ENCODE measurements at places on chromosomes 5 and 9.

DNA sequence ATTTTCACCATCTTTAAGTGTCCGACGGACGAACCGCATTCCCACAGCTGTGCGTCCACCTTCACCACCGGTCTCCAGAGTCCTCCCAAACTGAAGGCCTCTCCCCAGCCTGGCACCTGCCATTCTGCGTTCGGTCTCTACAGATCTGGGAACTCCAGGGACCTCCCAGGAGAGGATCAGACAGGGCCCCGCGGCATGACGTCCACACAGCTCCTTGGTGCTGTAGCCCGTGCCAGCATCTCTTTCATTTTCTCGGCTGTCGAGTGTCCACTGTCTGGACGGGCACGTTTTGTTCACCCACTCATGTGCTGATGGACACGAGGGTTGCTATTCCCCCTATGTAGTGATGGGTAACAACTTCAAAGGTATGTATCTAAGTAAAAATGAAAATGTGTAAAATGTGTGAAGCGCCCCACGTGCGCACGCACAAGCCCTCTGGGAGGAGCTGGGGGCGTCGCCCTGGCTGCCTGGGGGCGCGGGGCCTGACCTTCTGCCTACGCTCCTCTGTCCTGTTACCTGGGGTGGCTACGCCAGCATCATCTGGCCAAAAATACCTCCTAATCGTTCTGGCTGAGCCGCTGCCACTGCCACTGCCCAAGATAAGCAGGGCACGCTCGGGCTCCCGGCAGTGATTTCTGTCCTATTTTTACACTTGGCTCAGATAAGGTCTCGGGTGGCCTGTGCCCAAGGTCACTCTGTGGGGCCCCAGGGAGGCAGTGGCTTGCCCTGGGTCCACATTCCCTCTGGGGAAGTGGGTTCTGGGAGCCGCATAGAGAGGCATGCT lies 10.8 kb upstream of the SLC12A7 start:
- no peak for DNase-seq

- no peak for DNase-seq
These were observed 75.1 kb downstream of the MAT2B start for GRCh38 chr5:163580516-163580915.

- no peak for DNase-seq
These were observed 38.3 kb downstream of the LRSAM1 start for GRCh38 chr9:127489471-127490115.

GRCh38 chr5:82074950-82075349 lies 103.1 kb downstream of the ATG10 start:
- DNase-seq = no peak

DNA sequence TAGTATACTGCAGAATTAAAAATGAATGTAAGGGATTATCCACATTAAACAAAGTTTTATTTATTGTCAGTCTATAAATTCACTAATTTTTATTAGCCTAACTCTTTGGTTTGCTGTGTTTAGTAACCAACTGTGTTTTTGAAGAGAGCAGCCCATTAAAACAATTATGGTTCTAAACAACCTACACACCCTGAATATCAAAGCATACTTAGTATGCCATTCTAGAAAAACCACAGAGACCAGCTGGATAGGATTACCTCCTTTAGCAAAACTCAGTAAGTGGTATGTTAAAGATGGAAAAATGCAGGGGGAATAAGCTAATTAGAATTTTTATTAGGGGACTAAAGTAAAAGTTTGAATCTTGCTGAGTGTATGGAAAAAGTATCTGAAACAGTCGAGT lies 1981.7 kb upstream of the NUDT12 start:
- DNase-seq = no peak

DNA sequence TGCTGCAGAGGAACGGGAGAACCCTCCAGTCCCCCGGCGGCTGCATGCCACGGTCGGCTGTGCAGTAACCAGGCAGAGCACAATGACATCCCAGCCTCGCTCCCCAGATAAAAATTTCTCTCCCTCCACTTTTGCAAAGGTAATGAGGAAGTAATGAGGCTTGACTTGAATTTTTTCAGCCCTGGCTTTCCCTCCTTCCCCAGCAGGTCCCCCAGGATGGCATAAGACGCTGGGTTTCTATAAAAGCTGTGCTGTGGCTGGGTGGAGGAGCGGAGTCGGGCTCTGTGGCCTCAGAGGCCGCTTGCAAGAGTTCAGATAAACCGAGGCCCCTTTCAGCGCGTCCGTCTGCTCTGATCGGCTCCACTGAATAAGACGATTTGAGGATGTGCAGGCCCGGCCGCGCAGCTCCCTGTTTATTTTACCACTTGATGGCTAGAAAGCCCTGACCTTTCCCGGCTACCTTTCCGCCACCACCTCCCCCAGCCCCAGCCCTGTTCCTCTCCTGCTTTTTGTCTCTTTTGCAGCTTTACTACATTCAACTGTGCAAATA lies 351.9 kb upstream of the IRX2 start:
- no peak for DNase-seq

Data from activated T-cell treated with anti-CD3 and anti-CD28 coated beads, Interleukin-2, amount 50 U/mL, for 4 hours (primary cell).